ENCODE measurements at places on chromosomes 16 and 17.

GRCh38 chr16:31471241-31471874 is 594 bp upstream of the TGFB1I1 start:
- no peak for DNase-seq

GRCh38 chr17:79978548-79978855 is 57.2 kb downstream of the TBC1D16 start:
- DNase-seq, result no peak

- DNase-seq, result no peak
Observed at GRCh38 chr17:142102-142661, 4.8 kb downstream of the SCGB1C2 start.

GRCh38 chr16:81738783-81739496 is 40.2 kb upstream of the PLCG2 start:
- no peak for DNase-seq

- no peak for DNase-seq
Observed at GRCh38 chr16:1177750-1178149, 24.8 kb downstream of the CACNA1H start.

GRCh38 chr17:7139400-7139799 is 24.8 kb upstream of the ASGR2 start:
- DNase-seq, result no peak

DNA sequence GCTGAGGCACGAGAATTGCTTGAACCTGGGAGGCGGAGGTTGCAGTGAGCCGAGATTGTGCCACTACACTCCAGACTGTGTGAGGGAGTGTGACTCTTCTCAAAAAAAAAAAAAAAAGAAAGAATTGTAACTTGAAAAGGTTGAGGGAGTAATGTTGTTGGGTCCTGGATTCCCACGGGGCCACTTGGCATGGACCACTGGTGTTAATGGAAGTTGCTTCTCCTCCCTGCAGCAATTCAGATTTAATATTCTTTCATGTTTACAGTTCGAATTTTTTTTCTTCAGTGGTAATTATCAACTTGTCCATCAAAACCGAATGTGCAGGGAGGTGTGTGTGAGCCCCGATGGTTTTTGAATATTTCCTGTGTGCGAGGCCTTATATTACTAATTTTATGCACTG is 7.2 kb downstream of the EPN2 start:
- no peak for DNase-seq

DNA sequence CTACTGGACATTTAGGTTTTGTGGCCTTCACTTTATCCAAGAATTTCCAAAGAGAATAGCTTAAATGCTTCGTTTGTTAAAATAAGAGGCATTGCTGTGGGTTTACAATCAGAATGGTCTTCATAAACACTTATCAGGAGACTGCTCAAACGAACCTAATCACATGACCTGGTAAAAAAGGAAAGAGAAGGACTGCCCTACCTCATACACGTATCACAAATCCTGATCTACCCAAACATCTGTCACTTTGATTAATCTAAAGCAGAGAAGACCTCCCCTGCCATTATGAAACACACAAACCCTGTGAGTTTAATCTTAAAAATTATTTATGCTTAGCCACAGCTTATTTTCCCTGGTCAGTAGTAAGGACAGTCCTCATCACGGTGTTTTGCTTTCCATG is 76.6 kb downstream of the PARN start:
- no peak for DNase-seq

GRCh38 chr17:57484081-57484666 is 227.9 kb downstream of the MSI2 start:
- no peak for DNase-seq

GRCh38 chr16:30395155-30395991 is at the start of gene ZNF48:
Gene ZNF48 (plus strand): TSS chr16:30395420. CDS start chr16:30395795, 375 bp downstream.
- peak; percentile 77 for DNase-seq

- DNase-seq, result no peak
Observed at GRCh38 chr16:81142864-81143263, 46.7 kb upstream of the GCSH start.

- DNase-seq, result no peak
Observed at GRCh38 chr17:17186051-17186450, 20.1 kb downstream of the PLD6 start.

DNA sequence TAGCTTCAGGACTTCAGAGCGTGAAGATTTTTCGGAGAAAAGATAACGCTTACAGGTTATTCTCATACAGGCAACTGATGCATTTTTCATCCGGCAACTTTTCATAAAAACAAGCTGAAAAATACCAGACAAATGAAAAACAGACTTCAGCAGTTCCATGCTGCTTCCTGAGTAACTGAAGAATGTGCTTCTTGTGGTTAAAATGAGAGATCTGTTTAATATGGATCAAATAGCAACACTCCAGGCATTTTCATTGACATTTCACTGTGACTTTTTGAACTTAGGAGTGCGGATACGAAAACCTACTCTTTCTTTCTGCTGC is 705 bp upstream of the PITPNC1 start:
- DNase-seq, result no peak

DNA sequence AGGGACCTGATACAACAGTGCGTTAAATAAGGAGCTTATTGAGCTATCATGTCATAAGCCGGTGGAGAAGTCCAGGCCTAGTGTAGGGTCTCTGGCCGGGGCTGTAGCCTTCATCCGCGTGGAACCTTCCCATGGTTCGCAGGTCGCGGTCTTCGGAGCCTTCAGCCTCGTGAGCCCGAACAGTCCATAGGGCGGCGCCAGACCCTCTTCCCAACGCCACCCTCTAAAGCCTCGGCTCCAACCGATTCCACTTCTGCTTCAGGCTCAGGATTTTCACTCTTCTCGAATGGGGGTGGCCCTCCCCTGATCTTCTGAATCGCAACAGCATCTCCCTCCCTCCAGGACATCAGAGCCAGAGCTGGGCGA is 10.3 kb upstream of the BRCA1 start:
- no peak for DNase-seq

- DNase-seq, result no peak
Observed at GRCh38 chr17:69907132-69907847, 167.7 kb upstream of the KCNJ16 start.

- DNase-seq, result no peak
Observed at GRCh38 chr16:86491640-86492023, 18.7 kb upstream of the FOXF1 start.

GRCh38 chr17:47945529-47946508 is 4.4 kb downstream of the PNPO start:
- no peak for DNase-seq

DNA sequence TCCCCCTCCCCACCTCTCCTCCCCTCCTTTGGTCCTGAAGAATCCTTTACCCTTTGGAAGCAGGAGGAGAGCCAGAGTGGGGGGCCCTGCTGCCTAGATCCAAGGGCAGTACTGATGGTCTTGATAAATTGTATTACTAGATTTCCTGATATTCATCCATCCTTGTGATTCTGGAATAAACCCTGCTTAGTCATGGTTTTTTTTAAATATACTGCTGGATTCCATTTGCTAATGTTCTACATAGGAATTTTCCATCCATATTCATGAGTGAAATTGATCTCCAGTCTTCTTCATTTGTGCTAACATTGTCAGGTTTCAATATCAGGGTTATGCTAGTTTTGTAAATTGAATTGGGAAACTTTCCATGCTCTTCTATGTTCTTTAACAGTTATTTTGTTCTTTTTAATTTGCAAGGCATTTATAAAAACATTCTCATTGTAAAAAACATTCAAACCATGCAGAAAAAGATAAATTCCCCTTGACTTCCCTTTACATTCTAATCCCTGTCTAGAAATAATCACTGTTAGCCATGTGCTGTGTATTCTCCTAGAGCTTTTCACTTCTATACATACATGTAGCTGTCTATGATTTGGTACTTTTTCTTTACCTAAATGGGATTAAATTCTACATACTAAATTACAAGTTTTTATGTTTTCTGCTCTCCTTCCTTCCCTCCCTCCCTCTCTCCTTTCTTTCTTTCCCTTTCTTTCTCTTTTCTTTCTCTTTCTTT is 56.7 kb downstream of the CCDC42 start:
- no peak for DNase-seq

DNA sequence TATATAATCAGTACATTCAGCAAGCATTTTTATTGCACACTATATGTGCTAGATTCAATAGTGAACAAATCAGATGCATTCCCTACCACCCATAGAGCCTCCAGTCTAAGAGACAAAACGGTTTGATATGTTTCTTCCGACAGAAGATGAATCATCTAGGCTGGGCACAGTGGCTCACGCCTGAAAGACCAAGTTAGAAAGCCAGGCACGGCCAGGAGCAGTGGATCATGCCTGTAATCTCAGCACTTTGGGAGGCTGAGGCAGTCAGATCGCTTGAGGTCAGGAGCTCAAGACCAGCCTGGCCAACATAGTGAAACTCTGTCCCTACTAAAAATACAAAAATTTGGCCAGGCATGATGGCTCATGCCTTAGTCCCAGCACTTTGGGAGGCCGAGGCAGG is 18.3 kb upstream of the COPRS start:
- no peak for DNase-seq

- DNase-seq, result no peak
Observed at GRCh38 chr17:8117980-8118768, at the start of gene ALOXE3. Gene ALOXE3 (minus strand): TSS chr17:8118514. CDS start chr17:8117990, 524 bp downstream.

DNA sequence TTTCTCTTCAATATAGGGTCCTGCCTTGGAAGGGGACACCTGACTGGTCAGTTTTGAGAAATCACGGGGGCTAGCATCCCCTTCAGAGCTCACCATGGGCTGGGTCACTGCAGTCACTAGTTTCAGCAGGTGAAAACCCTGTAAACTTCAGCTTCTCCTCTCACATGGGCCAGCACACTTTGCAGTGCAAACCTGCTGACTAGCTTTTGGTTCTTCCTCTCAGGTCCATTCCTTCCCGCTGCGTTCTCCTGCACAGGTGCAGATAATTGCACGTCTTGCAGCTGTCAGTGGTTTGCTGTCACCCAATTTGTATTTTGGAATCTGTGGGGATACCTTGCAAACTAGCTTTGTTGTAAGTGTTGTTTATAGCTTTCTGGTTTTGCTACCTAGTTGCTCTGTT is 95.1 kb downstream of the LYRM1 start:
- no peak for DNase-seq

All from left renal pelvis (tissue), 4 donors.